ENCODE measurements at places on chromosomes 16 and 17. TPM values are rescaled to one million over a fixed set of nuclear protein-coding genes. Genes with fewer than 3 reads are reported as not detected.

GFOD2 gene
- 15.1 TPM for total RNA-seq

DNA sequence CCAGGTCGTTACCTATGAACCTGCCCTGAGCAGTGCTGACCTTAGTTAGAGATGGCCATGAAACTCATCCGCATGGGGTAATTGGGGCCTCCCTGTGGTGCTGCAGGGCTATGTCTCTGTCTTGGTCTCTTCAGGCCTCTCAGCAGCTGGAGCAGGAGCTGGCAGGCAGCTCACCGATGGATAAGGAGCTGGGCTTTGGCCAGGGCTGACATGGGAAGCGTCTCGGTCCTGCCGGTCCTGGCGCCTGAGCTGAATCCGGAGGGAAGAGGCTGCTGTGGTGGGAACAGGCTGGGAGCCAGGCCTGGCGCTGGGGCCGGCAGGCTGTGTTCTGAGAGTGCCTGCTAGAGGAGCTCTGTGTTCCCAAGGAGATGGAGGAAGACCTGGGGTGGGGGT lies 10.1 kb downstream of the IL32 start:
- no peak for DNase-seq
- H3K4me3 ChIP-seq, result no peak overlapping the region
- no peaks in the 10 kb centered on the region for H3K4me1 ChIP-seq
- H3K27me3 ChIP-seq, result no peaks in the 10 kb centered on the region
- no peaks in the 10 kb centered on the region for H3K36me3 ChIP-seq

DNA sequence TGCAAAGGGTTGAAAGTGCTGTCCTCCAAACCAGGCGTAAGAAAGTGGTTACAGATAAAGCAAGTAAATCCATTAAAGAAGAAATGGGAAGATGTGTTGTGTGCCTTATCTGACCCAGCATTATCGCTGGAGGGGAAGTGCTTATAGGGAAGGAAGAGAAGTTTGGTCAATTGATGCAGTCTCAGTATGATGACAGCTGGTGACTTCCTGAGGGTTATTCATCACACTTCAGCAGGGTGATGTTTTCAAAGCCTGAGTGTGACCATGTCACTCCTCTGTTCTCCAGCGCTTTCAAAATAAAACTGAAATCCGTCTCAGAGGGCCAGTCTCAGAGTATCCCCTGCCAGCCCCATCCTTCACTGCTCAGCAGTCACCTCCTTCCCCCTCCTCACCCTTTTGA lies 505.4 kb upstream of the RBFOX1 start:
- no peaks in the 10 kb centered on the region for H3K36me3 ChIP-seq
- H3K27ac ChIP-seq, result no peak overlapping the region
- H3K4me3 ChIP-seq, result no peak overlapping the region
- no peaks in the 10 kb centered on the region for H3K4me1 ChIP-seq
- DNase-seq, result no peak

GRCh38 chr17:14321476-14321949 lies 20.6 kb downstream of the HS3ST3B1 start:
- H3K27me3 ChIP-seq, result no peaks in the 10 kb centered on the region
- H3K4me1 ChIP-seq, result no peaks in the 10 kb centered on the region
- no peak overlapping the region for H3K4me3 ChIP-seq
- H3K36me3 ChIP-seq, result no peaks in the 10 kb centered on the region
- H3K27ac ChIP-seq, result no peak overlapping the region
- no peak for DNase-seq

- no peak overlapping the region for H3K4me3 ChIP-seq
- no peaks in the 10 kb centered on the region for H3K27me3 ChIP-seq
- no peak overlapping the region for H3K27ac ChIP-seq
- no peaks in the 10 kb centered on the region for H3K36me3 ChIP-seq
- no peak for DNase-seq
- H3K4me1 ChIP-seq, result no peaks in the 10 kb centered on the region
Observed at GRCh38 chr16:19400711-19401110, 17.0 kb upstream of the TMC5 start.

SMIM36 gene
- not detected for total RNA-seq

GRCh38 chr17:80992948-80993624 lies 1.4 kb downstream of the CHMP6 start:
- H3K27ac ChIP-seq, result 0 out of 2 replicates have a peak overlapping the region, but pooled peaks have one; percentile 18
- DNase-seq, result no peak
- peaks cover 21% of the 10 kb centered on the region for H3K4me1 ChIP-seq
- H3K36me3 ChIP-seq, result no peaks in the 10 kb centered on the region
- no peaks in the 10 kb centered on the region for H3K27me3 ChIP-seq

- H3K27me3 ChIP-seq, result no peaks in the 10 kb centered on the region
- no peaks in the 10 kb centered on the region for H3K36me3 ChIP-seq
- no peak overlapping the region for H3K27ac ChIP-seq
- DNase-seq, result no peak
- no peak overlapping the region for H3K4me3 ChIP-seq
Observed at GRCh38 chr17:66717641-66718058, 117.3 kb upstream of the CACNG5 start.

- H3K4me3 ChIP-seq, result no peak overlapping the region
- DNase-seq, result no peak
Observed at GRCh38 chr17:68606451-68607307, 5.5 kb upstream of the FAM20A start.

DNA sequence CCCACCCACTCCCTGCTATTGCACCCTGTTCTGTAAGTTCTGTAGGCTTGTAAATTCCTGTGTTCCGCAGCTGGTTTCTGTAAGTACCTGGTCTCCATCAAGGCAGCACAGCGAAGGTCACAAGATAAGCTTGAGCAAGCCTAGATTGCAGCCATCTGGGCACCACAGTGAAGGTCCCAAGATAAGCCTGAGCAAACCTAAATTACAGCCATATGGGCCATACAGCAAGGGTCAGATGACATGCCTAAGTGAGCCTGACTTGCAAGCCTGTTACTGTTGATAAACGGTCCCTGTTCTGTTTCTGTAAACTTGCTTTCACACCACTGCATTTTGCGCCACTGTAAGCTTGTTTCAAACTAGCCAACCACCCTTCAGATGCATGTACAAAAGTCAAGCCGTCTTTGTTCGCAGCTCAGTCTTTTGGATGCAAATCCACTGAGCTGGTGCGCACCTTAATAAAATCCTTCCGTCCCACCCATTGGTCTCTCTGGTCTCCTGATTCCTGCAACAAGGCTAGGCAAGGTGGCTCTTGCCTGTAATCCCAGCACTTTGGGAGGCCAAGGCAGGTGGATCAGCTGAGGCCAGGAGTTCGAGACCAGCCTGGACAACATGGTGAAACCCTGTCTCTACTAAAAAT lies 42.6 kb upstream of the ATF7IP2 start:
- no peak overlapping the region for H3K27ac ChIP-seq
- no peaks in the 10 kb centered on the region for H3K27me3 ChIP-seq
- no peaks in the 10 kb centered on the region for H3K4me1 ChIP-seq
- H3K36me3 ChIP-seq, result no peaks in the 10 kb centered on the region
- no peak for DNase-seq

DNA sequence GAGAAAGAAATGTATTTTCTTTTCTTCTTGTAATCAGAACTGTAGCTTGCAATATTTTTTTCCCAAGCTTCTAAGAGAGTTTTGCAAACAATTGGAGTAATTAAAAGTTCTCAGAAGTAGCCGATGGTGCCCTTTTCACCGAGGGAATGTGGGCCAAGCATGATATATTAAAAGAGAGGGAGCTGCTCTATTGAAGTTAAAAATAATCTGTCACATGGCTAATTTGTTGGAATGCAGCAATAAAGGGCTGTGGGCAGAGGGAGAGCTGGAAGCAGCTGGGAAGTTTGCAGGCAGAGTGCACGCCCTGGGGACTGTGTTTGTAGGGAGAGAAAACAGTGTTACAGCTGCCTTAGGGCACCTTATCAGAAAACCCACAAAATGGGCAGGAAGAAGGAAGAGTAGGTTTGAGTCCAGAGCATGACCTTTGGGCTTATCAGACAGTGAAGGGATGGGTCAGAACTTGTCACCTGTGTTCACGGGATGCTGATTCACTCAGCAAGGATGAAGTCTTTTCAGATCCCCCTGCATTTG lies 18.5 kb upstream of the TERF2 start:
- no peaks in the 10 kb centered on the region for H3K27me3 ChIP-seq
- peak overlapping the region; percentile 95 for H3K27ac ChIP-seq
- DNase-seq, result no peak
- no peaks in the 10 kb centered on the region for H3K36me3 ChIP-seq
- peak overlapping the region; percentile 13 for H3K4me3 ChIP-seq

DNA sequence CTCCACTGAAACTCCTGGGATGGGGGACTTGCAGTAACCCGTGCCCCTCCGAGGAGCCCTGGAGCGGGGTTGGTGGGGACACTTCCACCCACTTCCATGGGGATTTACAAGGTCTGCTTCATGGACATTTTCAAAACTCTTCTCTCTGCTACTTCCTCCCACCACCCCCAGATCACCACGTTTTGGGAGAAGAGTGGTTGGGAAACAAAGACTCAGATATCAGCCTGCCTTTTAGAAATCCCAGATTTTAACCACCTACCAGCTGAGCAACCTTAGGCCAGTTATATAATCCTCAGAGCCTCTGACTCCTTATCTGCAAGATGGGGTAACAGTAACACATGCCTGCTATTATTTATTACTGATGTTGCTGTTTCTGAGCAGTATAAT lies 184.8 kb downstream of the CCDC182 start:
- H3K4me1 ChIP-seq, result no peaks in the 10 kb centered on the region
- no peak overlapping the region for H3K27ac ChIP-seq
- no peaks in the 10 kb centered on the region for H3K27me3 ChIP-seq
- DNase-seq, result no peak
- H3K4me3 ChIP-seq, result no peak overlapping the region

MSL1 gene
- 96.3 TPM for total RNA-seq

- H3K4me3 ChIP-seq, result peak overlapping the region; percentile 50
- DNase-seq, result no peak
- no peak overlapping the region for H3K27ac ChIP-seq
- H3K36me3 ChIP-seq, result no peaks in the 10 kb centered on the region
Observed at GRCh38 chr17:49574945-49575678, 559 bp upstream of the NXPH3 start.

SLC35G6 gene
- not detected for total RNA-seq

SMURF2 gene
- total RNA-seq, result 21.3 TPM

LGALS9 gene
- 1.6 TPM for total RNA-seq

DNA sequence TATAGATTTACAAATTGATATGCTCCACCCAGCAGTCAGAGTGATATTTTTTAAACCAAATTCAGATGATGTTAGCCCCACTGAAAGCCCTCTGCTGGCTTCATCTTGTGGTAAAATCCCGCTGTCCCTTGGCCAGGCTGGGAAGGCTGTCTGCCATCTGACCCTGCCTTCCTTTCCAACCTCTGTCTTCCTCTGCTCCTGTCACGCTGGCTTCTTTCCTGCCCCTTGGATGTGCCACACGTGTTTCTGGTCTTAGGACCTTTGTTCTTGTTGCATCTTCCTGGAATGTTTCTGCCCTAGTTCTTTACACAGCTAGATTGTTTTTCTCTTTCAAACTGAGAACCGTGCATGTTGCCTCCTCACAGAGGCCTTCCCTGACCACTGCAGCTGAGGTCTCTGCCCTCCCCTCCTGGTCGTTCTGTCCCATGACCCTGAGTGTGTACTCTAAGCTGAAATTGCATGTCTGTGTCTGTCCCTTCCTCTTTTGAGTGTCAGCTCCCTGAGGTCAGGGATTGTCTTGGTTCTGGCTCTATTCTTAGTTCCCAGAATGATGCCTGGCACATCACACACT lies 11.4 kb downstream of the NT5M start:
- H3K4me1 ChIP-seq, result no peaks in the 10 kb centered on the region
- H3K4me3 ChIP-seq, result no peak overlapping the region
- DNase-seq, result no peak
- H3K36me3 ChIP-seq, result no peaks in the 10 kb centered on the region
- H3K27ac ChIP-seq, result no peak overlapping the region

DNA sequence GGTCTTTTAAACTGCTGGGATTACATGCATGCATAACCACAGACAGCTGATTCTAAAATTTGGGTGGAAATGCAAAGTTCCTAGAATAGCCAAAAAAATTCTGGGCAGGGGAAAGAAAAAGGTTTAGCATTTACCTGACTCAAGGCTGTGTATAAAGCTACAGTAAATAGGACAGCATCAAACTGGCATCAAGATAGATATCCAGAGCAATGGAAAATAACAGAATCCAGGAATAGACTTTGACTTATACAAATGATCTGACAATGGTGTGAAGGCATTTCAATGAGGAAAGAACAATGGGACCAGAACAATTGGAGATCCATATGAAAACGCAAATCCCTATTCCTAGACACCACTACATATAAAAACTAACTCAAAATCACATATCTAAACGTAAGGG lies 12.9 kb downstream of the ANKFY1 start:
- no peak overlapping the region for H3K4me3 ChIP-seq
- no peak for DNase-seq
- 0 out of 2 replicates have a peak, but pooled peaks cover 4% of the 10 kb centered on the region for H3K4me1 ChIP-seq
- no peak overlapping the region for H3K27ac ChIP-seq
- no peaks in the 10 kb centered on the region for H3K27me3 ChIP-seq

DNA sequence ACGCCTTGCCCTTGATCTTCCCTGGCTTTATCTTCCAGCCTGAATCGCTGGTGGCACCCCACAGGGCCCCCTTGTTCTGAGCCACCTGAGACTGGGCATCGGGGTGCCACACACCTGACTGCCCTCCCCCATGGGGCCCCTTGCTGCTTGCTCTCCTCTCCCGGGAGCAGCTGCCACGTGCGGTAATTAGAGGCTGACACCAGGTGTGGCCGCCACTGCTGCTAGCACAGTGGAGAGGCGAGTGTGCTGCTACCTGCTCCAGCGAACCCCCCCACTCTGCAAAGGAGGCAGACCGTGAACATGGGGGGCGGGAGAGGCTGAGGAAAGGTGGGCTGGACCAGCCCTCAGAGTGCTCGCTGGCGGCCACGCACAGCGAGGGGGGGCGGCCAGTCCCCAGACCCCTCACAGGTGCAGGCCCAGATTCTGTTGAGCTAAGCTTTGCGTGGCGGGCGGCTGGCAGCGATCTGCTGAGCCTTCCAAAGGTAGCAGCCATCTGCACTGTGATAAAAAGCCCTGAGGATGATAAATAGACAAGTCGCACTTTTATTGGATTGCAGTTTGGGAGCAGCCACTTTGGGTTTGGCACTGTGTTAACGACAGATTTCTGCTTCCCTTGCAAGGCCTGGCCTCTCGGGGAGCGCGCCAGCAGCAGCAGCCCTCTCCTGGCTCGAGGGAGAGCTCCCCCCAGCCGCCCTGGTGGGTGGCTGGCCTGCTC lies 167.9 kb upstream of the GSE1 start:
- no peaks in the 10 kb centered on the region for H3K36me3 ChIP-seq
- no peak overlapping the region for H3K27ac ChIP-seq
- peaks cover 21% of the 10 kb centered on the region for H3K4me1 ChIP-seq

GRCh38 chr16:1645914-1646525 lies 32.1 kb upstream of the JPT2 start:
- no peak overlapping the region for H3K4me3 ChIP-seq
- peak; percentile 18 for DNase-seq
- no peaks in the 10 kb centered on the region for H3K27me3 ChIP-seq
- H3K27ac ChIP-seq, result peak overlapping the region; percentile 5
- H3K4me1 ChIP-seq, result 0 out of 2 replicates have a peak, but pooled peaks cover 5% of the 10 kb centered on the region

All from Panc1 (cell line).